Stimulated activated CD4-positive, alpha-beta T cell treated with anti-CD3 and anti-CD28 coated beads, Interleukin-12 subunit alpha, Interleukin-12 subunit beta, amount 100 ng/mL, for 48 hours (primary cell): ENCODE measurements at places on chromosomes 7 and 10.
A peak's percentile ranks its signal among the peaks of the same experiment; 100 is the strongest.

GRCh38 chr10:44979281-44980191 is 927 bp upstream of the DEPP1 start:
- DNase-seq, result no peak

- DNase-seq, result no peak
These were observed 74.8 kb downstream of the PARD3 start for GRCh38 chr10:34740321-34740720.

DNA sequence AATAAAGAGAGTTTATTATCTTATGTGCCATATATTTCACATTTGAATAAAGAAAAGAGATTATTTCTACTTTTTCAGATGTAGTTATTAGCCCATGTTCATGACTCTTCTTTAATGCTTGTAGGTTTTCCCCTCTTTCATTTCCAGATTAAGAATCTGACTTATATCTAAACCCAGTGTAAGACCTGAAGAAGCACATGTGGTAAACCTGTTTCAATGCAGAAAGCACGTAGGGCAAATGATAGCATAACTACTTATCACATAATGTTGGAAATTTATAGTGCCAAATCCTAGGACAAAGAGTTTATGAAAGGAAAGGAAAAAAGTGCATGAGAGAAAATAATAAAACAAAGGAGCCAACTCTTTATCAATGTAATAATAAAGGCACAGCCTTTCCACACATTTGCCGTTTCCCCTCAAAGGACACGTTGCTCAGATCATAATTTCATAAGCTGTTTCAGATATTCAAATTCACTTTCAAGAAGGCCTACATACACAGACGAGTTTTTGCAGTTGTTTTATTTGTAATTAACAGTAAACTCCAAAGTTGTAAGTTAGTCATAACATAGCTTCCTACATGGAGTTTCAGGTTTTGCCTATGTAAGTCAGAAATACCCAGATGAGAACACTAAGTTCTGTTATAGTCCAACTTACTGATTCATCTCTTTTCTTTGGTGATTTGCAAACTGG is 88.8 kb upstream of the MDFIC start:
- no peak for DNase-seq

DNA sequence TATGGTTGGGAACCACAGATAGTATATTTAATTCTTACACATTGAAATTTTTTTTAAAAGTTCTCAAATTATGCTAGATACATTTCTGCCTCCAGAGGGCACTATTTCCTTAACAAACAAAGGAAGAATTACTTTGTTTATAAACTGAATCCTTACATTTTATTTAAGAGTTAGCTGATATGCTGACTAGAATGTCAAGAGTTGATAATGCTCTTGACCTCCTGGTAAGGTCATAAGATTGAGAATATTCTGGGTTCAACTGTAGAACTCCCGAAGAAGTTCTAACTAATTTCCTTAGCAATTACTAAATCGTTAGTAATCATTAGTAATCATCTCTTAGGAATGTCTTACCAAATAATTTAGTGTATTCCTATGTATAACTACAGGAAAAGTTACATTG is 95.3 kb upstream of the CYP26C1 start:
- DNase-seq, result no peak

- no peak for DNase-seq
These were observed 16.3 kb downstream of the TCF7L2 start for GRCh38 chr10:112966194-112966855.

DNA sequence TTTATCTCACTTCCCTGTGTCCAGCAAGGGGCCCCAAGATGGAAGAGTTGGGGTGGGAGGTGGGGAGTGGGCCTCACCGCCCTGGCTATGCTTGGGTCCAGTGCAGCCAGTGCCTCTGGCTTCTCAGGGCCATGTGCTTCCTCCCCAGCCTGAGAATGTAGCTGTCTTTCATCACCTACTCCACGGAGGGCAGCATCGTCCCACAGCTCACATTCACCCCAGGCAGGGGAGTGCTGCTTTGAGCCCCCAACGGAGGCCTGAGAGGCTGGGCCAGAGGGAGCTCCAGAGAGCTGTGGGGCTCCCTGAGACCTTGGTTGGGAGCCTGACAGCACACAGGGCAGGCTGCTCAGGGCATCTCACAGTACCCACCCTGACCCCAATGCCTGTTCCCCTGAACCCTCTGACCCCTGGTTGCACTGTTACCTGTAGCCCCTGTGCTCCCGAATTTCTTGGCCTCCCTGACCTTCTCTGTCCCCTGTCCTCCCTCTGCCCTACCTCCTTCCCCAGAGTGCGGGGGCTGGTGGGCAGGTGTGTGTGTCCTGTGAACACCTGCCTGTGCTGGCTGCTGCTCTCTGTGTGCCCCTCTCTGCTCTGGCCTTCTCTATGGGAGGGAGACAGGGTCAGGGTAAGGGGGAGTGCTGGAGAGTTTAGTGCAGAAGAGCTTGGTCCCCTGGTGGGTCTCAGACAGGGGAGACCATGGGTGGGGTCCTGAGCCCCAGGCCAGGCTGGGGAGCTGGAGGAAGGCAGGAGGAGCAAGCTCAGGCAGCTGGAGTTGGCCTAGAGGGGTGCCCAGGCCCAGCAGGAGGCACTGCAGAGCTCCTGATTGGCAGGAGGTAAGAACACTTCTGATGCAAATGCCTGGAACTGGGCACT is 19.6 kb upstream of the ZNF488 start:
- DNase-seq, result no peak

DNA sequence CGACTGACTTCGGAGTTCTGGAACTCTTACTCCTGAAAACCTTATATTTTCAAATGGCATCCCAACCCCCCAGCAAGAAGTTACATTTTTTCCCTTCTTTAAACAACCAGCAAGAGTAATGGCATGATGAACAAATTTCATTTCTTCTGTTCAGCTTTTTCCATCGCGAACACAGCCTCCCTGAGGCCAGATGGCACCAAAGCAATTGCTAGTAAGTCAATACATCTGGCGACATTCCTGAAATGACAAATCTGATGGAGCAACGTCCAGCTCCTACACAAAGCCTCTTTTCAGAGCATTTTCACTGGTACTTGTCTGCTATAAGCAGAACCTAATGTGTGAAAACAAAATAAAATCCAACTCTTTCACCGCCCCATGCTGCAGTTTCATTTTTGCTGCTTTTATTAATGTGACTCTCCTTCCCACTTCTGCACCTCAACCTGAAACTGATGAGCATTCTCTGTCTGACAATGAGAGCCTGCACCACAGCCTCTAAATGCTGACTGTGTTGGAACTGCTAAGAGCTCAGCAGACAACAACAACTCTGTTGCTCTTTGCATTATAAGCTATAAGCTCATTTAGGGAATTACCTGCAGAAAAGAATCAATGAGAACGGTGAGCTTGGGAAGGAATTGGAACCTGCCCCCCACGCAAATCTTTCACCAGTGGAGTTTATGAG is 229.8 kb downstream of the FGFR2 start:
- DNase-seq, result no peak

GRCh38 chr7:135715673-135716072 is 12.3 kb downstream of the SLC13A4 start:
- DNase-seq, result no peak

GRCh38 chr7:78578686-78579085 is 780.1 kb downstream of the PHTF2 start:
- no peak for DNase-seq

- DNase-seq, result peak; percentile 31
These were observed at the start of gene GTF2IRD1 for GRCh38 chr7:74453322-74454011. Gene GTF2IRD1 (plus strand): TSS chr7:74453906. CDS start chr7:74508081, 54,175 bp downstream.

DNA sequence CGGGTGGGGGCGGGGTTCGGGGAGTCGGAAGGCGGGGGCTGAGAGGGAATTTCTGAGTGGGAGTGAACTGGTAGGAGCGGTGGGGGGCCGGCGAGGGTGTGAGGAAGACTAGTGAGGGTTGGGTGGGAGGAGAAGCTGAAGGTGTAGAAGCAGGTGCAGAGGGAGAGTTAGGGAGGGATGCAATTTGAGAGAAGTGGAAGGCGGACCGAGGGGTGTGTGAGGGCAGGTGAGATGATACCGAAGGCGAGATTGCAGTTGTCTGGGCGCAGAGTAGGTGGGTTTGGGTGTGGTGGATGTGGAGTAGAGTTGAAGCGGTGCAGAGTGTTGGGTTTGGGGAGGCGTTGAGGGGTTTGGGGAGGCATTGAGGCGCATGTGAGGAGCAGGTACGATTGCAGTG is 643 bp downstream of the KAT6B start:
- no peak for DNase-seq

- DNase-seq, result no peak
These were observed 49.9 kb downstream of the ZNF365 start for GRCh38 chr10:62424026-62424425.

GRCh38 chr7:70142247-70142932 is 544.1 kb downstream of the AUTS2 start:
- DNase-seq, result no peak
